ENCODE measurements at places on chromosomes 4 and X.

DNA sequence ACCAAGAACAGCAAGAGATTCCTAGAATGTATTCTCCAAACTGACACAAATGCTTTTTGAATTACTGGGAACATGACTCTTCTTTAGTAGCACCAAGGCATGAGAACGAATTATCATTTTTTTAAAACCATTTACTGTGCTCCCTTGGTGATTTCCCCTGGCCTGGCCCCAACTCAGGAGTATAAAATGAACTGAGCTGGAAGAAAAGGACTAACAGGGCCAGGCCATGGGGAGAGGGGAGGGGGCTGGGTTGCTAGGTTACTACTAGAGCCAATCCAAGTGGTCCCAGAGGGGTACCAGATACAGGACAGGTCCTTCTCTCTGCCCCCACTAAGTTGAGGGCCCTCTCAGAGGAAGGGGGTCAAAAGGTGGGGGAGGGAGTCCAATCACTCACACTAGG lies 23.1 kb downstream of the SASH3 start:
- DNase-seq = no peak

GRCh38 chr4:24642981-24643547 lies 58.7 kb upstream of the DHX15 start:
- DNase-seq = no peak

GRCh38 chrX:19748896-19749680 lies 138.3 kb downstream of the SH3KBP1 start:
- DNase-seq = no peak

GRCh38 chr4:165522050-165522449 lies 143.2 kb downstream of the CPE start:
- no peak for DNase-seq

GRCh38 chrX:13732246-13733067 lies 2.0 kb downstream of the TRAPPC2 start:
- no peak for DNase-seq

- no peak for DNase-seq
Measured at GRCh38 chr4:151991001-151991883, 230.4 kb upstream of the GATB start.

GRCh38 chr4:148831945-148832344 lies 389.7 kb upstream of the NR3C2 start:
- no peak for DNase-seq

GRCh38 chrX:153667956-153668396 lies 5.6 kb downstream of the PNCK start:
- DNase-seq = peak; percentile 85

DNA sequence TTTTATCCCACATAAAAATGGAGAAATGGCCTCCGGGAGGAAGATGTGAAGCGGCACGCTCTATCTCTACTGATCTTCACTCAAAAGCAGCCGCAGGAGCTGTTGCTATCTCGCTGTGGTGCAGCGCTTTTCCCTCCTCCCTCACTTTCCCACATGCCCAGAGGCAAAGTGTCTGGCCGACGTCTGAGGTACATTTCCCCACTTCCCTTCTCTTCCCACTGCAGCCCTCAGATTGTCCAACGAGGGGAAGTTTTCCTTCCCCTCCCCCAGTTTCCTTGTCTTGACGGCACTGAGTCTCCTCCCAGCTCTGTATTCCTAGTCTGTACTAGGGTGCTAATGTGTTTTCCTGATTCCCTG lies 660 bp upstream of the COL25A1 start:
- DNase-seq = no peak

- no peak for DNase-seq
Measured at GRCh38 chr4:71830497-71831190, 46.8 kb upstream of the GC start.

GRCh38 chr4:59945277-59945676 lies 1254.8 kb upstream of the ADGRL3 start:
- DNase-seq = no peak

GRCh38 chr4:181688872-181689271 lies 554.3 kb upstream of the TENM3 start:
- DNase-seq = no peak

DNA sequence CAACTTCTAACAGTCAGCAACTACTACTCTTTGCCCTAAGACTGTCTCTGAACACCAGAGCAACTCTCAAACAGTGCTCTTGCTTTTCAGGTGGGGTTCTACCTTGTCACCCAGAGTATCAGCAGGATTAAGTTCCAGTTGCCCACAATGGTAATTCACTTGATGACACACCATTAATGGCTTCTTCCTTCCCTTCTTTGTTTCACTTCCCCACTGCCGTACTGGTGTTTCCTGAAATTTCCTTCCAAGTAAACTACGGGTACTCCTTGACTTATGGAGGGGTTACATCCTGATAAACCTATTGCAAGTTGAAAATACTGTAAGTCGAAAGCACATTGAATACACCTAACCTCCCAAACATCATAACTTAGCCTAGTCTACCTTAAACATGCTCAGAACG lies 36.6 kb upstream of the PDK3 start:
- no peak for DNase-seq

- peak; percentile 39 for DNase-seq
Measured at GRCh38 chr4:20684852-20685763, 15.2 kb upstream of the PACRGL start.

- peak; percentile 95 for DNase-seq
Measured at GRCh38 chr4:78057135-78057599, at the start of gene FRAS1. FRAS1 (plus strand) TSS chr4:78057323; CDS start chr4:78058010, 687 bp downstream.

DNA sequence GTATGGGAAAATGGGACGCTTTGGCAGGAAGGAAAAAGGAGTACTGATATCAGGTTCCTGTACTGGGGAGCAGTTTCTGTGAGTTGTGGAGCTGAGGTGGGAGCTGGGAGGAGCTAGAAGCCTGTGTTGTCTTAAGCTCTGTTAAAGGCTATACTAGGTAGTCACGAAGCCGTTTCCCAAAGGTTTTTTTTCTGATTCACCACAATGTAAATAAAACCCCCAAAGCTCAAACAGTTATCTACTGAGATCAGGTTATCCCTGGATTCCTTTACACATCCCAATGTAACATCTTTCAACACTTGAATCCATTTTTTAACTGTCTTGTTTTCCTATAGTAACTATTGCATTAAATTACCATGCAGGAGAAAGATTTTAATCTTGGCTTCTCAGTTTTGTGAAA lies 297.4 kb upstream of the SFRP2 start:
- DNase-seq = no peak

GRCh38 chr4:74934016-74934831 lies 1.3 kb downstream of the PARM1 start:
- DNase-seq = no peak

GRCh38 chr4:141140391-141141200 lies 7.3 kb upstream of the RNF150 start:
- no peak for DNase-seq

DNA sequence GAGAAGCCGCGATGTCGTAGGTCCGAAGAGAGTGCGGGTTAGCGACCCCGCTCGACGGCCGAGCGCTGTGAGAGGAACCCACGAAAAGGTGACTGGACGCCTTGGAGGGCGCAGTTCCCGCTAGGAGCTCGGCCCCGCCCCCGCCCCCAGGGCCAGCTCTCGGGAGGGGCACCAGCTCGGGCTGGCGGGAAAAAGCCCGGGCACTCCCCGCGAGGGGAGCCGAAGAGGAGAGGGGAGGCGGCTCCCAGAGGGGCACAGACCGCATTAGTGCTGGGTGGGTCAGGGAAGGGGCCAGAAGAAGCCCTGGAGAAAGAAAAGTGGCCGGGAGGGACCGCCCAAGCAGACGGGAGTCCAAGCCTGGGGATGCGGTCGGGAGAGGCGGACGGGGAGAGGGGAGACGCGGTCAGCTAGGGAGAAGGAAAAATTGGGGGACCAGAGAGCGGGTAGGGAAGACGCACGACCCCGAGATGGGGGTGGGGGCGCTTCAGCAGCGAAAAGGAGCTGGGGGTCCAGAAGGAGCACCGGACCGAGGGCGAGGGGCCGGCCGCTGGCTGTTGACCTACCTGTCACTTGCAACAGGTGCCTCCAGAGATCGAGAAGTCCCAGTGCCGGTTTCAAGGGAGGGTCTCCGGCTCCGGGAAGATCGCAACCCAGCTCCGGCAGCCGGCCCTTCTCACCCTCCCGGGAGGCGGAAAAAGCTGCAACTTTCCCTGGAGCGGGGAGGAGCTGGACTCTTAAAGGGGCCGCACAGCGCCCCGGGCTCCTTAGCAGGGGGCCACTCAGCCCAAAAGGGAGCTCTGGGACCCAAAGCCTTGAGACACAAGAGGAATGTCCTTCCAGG lies at the start of gene SYTL4:
Gene SYTL4, minus strand, starts transcription at position 681 of the 841 bp plus-strand sequence. CDS start 30,084 bp downstream, outside the sequence.
- no peak for DNase-seq

DNA sequence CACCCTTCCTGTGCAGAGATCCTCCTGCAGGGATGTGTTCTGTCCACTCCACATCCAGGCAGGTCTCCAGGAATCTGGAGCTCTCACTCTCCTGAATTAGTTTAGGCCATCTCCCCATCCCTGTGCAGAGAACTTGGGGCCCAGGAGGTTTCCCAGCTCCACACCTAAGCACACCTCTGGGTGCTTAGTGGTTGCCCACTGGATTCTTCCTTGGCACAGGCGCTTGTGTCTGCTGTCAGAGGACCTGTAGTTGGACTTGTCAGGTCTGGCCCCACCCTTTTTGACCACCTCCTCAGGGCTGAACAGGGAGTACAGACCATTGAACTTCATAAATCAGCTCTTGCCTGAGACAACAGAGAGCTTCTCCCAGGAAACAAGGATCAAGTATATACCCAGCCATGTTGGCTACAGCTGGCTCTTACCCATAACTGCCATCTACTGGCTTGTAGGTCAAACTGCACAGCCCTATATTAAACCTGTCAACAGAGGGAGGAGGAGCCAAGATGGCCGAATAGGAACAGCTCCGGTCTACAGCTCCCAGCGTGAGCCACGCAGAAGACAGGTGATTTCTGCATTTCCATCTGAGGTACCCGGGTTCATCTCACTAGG lies 275.5 kb downstream of the PPARGC1A start:
- peak; percentile 17 for DNase-seq

DNA sequence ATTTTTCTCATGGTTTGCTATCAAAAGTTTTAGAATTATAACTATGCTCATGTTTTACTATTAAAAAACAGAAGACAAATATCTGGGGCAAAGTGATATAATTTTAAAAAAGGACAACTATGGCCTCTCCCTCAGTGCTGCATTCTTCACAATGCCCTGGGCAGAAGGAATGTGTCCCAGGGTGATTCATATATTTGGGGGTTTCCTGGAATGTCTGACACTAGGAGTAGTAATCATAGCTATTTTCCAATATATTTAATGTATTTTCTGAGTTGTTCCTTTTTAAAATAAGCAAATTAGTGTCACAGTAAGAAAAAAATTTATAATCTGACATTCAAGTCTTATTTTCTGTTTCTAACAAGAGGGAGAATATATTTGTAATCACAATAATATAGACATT lies 281.7 kb downstream of the UNC5C start:
- DNase-seq = no peak

- no peak for DNase-seq
Measured at GRCh38 chr4:52263607-52264006, 212.5 kb downstream of the SPATA18 start.

DNA sequence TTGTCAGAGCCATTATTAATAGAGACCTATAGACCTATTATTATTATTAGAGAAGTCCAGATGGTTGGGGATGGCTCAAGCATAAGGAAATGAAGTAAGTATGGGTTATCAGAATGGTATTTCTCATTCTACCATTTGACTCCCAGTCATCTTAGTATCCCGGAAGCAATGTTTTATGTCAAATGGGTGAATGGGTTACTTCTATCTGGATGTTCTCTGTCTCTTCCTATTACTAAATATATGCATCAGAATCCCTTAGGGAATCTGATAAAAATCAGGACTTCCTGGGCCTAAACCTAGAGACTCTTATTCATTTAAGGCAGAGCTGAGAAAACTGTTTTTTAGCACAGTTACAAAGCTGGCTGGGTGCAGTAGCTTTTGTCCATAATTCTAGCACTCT lies 149.9 kb downstream of the SLC10A7 start:
- no peak for DNase-seq

DNA sequence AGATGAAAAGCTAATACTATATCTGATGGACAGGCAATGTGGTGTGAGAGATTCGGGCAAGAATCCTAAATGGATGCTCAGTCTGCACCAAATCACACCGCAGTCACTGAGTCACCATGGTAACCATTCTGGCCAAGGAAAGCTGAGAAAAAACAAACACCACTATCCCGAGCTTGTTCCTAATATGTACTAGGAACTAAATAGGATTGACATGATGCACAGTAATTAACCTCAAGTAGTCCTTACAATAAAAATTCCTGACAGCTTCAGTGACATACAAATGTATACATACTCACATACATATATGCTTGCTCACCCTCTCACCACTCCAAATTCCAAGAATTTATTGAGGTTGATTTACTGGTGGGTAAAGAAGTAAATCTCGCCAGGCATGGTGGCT lies 1.1 kb upstream of the RAB40A start:
- no peak for DNase-seq

DNA sequence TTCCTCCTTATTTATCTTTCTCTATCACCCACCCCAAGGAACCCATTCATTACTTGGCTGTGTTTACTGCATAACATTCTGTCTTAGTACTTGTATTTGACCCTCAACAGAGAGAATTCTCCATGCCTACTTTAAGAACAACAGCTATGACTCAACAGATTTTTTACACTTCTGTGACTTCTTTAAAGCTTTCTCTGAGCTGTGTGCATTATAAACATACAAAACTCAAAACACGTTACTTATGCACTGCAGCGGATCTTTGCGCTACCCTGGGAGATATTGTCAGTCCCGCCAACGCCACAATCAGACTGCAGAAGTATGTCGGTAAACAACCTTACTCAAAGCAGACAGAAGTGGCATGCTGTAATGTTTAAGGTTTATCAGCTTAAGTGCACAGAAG lies 35.1 kb downstream of the PRKX start:
- DNase-seq = no peak

- DNase-seq = no peak
Measured at GRCh38 chr4:153120235-153120634, 84.0 kb upstream of the TRIM2 start.

DNA sequence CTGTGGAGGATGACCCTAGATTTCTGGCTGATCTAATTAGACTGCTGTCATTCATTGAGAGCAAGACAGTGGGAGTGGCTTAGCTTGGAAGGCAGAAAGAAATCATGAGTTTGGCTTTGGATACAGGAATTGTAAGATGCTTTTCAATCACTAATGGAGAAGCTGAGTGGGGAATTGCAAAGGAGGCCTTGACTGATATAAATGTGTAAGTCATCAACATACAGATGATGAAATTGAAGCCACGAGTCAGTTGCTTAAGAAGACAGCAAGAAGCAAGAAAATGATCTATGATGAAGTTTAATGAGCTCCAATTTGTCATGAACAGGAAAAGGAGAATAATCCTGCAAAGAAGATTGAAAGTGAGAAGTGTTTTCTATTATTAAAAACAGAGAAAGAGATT lies 136.7 kb upstream of the C1QTNF7 start:
- DNase-seq = no peak
